ENCODE measurements at places on chromosomes 4 and X. TPM values are rescaled to one million over a fixed set of nuclear protein-coding genes. Genes with fewer than 3 reads are reported as not detected.
A peak's percentile ranks its signal among the peaks of the same experiment; 100 is the strongest.

Gene CD38
- 5.7 TPM for total RNA-seq

Gene SHISA3
- total RNA-seq = 8.8 TPM

DNA sequence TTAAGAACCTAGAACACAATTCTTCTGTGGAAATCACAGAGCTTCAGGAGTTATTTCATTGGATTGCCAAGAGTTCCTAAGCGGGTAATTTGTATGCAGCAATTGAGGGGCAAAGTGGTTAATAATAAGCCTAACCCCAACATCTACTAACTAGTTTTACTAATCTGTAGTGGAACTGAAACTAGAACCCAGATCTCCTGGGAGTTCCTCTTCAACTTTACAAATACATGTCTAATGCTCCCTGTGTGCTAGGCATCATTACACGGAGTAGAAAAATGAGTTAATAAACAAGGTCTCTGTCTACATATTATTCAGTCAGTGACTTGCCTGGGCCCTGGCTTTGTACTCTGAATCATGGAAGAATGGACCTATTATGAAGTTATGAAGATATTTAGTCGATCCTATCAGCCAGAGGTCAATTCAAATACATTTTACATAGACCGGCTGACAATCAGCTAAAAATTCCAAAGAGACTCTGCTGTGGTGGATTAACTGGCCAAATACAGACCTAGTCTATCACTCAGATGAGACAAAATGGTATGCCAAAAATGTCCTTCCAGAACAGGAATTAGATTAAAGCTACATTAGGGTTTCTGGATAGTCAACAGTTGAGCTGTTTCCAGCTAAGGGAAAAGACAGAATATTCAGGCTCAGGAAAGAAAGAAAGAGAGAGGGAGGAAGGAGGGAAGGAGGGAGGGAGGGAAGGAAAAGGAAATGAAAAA lies 326.0 kb downstream of the FBXW7 start:
- no peak for DNase-seq

GRCh38 chrX:153164733-153165132 lies 14.4 kb upstream of the MAGEA1 start:
- no peak for DNase-seq

DNA sequence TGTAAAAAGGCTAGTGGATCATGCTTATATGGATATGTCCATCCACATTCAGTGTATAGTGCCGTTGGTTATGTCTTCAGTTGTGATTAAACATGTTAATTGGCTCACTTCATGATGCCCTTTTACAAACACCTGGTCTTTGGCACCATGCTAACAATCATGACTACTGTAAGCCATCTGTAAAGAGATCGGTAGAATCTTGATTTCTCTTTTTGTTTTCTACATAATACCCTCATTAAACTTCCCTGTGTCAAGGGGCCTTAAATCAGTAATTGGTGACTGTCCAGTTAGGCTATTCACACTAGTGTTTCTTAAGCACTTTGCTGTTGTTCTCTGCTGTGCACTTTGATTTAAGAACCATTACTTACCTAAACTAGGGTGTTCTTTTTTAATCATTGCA lies 475.2 kb downstream of the RPA4 start:
- no peak for DNase-seq

DNA sequence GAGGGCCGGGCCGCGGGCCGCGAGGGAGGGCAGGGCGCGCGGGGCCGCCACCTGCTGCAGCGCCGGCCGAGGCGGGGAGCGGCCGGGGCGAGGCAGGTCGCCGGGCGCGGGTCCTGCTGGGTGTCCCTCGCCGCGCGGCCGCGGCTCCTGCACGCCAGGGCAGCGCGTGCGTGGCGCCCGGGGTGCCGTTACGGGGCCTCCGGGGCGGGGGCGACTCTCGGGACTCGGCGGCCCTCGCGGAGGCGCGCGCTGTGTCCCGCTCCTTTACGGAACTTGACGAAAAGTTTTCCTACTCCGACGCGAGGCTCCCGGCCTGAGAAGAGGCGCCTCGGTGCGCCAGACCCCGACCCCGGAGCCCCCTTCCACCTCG lies 329 bp downstream of the TBC1D14 start:
- peak; percentile 52 for DNase-seq

GRCh38 chr4:69239092-69239491 lies 24.5 kb upstream of the UGT2B11 start:
- DNase-seq = no peak

GRCh38 chr4:167492007-167492406 lies 257.7 kb upstream of the SPOCK3 start:
- DNase-seq = no peak

- no peak for DNase-seq
Measured at GRCh38 chr4:183059797-183060196, 39.3 kb upstream of the WWC2 start.
